SIG-M5 (cell line): ENCODE measurements at places on chromosomes 4 and X.

DNA sequence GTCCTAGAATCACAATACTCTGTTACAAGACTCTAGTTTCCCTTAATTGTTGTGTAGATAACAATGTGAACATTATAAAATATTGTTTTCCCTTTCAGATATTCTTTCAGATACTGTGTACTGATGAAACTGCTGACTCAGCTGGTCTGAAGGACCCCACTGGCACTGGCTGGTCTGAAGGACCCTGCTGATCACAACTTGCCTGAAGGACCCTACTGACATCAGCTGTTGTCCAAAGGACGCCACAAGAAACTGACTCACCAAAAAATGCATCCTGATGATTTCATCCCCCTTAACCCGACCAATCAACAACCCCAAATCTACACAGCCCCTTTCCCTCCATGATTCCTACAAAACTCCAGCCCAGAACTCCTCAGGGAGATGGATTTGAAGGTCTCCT, 258.8 kb upstream of the GNPDA2 start:
- no peak for DNase-seq

DNA sequence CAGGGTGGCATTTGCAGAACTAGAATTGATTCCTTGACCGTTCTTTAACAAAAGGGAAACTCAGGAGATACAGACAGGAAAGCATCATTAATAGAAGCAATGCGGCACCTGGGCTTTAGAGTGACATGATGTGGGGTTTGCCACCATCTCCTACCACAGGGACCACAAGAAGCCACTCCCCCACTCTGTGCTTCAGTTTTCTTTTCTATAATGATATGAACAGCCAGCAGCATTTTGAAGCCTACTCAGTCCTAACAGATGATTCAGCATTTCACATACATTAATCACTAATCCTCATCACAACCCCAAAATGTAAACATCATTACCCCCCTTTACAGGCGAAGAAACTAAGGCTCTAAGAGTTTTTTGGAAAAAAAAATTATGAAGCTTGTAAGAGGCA, 22.9 kb downstream of the CCDC149 start:
- DNase-seq: no peak

- no peak for DNase-seq
Measured at GRCh38 chrX:10847333-10847732, 226.9 kb upstream of the MID1 start.

DNA sequence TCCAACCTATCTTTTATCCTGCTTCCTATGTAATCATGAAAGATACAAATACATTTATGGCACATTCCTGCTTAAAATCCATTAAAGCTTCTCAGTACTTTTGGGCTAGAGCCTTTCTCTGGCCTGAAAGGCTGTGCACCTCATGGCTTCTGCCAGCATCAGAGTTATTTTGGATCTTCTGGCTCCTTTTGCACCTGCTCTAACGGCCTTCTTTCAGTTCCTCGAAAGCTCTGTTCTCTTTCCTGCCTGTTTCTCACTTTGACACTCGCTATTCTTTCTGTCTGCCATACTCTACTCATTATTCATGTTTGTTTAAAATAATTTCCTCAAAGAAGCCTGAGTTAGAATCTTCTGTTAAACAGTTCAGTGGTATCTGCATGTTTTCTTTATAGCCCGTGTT, 86.0 kb downstream of the LRP2BP start:
- no peak for DNase-seq

DNA sequence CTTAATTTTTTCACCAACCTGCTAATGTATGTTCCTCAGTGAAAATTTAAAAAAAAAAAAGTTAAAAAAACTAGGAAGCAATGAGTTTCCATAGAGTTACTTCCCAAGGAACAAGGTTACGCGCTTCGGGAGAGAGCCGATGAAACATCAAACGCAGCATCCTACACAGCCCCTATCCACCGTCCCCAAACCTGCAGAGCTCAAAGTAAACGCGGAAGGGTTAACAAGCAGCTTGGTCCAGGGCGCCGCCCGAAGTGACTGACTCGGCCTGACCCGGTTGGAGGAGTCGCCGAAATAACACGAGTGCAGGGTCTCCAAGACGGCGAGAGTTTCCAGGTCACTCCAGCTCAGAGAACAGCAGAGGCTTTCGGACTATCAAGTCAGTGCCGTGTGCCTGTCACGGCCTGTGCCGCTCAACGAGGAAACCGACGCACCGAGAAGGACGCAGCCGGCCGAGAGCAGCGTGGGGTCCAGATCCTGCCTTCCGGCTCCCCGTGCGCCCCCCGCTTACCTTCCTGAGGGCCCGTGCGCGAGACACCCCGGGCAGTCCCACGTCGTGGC, 512 bp downstream of the NOP14 start:
- no peak for DNase-seq

DNA sequence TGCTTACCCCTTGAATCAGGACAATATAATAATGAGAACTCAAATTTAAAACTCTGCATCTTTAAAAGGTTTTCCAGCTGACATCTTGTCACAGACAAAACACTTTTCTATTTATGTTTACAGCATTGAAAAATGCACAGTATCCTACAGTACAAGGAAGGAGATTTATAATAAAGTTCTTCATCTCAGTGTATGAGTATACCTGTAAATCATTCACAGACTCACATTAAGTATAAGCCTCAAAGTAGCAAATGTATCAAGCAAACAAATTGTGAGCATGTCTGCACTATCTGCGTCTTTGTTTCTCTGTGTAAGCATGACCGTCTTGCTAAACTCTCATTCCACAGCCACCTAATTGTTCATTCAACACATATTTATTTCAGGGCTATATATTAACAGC, 52.8 kb downstream of the PPP1R2C start:
- DNase-seq: no peak

- no peak for DNase-seq
Measured at GRCh38 chrX:75365243-75365975, 91.5 kb downstream of the UPRT start.

- no peak for DNase-seq
Measured at GRCh38 chr4:31411565-31411964, 691.4 kb downstream of the PCDH7 start.
